ENCODE measurements at places on chromosomes 7 and 10. TPM values are rescaled to one million over a fixed set of nuclear protein-coding genes. Genes with fewer than 3 reads are reported as not detected.

The DYDC2 gene
- polyA plus RNA-seq, result 0.72 TPM

The CACNB2 gene
- polyA plus RNA-seq, result 5.3 TPM

The FAM25A gene
- not detected for polyA plus RNA-seq

The GHRHR gene
- not detected for polyA plus RNA-seq

The CLRN3 gene
- 13.5 TPM for polyA plus RNA-seq

The NUTM2A gene
- 0.07 TPM for polyA plus RNA-seq

The PDE1C gene
- polyA plus RNA-seq, result 1.8 TPM

The ZNF239 gene
- 5.6 TPM for polyA plus RNA-seq

The GOLGA7B gene
- polyA plus RNA-seq, result 0.15 TPM

The USP6NL gene
- 14.9 TPM for polyA plus RNA-seq

The STK31 gene
- polyA plus RNA-seq, result 0.06 TPM

The GRM8 gene
- 0.62 TPM for polyA plus RNA-seq

The CACNA2D1 gene
- 3.1 TPM for polyA plus RNA-seq

The SLC26A5 gene
- polyA plus RNA-seq, result 0.28 TPM

The ABCC2 gene
- polyA plus RNA-seq, result 27.4 TPM

Measured in hepatocyte (in vitro differentiated cells).